ENCODE measurements at places on chromosomes 3 and 15.

DNA sequence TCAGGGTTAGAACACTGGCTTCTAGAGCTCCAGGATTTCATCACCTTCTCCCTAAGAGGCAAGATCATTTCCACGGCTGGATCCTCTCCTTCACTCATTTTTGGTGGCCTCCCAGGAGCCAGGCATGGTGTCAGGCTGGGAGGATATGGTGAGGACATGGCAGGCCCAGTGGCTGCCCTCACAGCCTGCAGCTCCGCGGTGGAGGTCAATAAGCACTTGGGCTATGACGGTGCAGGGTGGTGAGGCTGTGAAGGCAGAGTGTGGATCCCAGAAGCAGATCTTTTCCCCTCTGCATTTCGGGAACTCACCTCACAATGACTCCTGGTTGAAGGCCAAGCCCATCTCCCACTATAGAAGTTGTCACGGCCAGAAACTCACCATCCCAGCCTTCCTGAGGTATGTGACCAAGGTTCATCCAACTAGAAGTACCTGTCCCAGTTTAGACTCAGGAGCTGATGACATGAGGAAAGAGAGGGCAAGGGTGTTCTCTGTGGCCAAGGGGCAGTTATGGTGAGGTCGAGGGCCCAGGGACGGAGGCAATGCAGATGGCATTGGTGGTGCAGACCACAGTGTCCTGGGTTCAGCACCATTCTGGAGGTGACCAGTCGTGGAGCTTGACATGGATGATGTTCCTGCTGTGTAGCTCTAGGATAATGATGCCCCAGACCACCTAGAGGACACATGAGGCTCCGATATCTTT lies 100.1 kb upstream of the SMAD3 start:
- no peaks in the 10 kb centered on the region for H3K4me1 ChIP-seq
- no peak overlapping the region for H3K4me3 ChIP-seq

GRCh38 chr3:192373586-192373985 lies 353.8 kb downstream of the FGF12 start:
- H3K27ac ChIP-seq, result no peak overlapping the region
- DNase-seq, result no peak
- H3K4me1 ChIP-seq, result no peaks in the 10 kb centered on the region
- H3K36me3 ChIP-seq, result no peaks in the 10 kb centered on the region
- no peaks in the 10 kb centered on the region for H3K27me3 ChIP-seq

- H3K4me3 ChIP-seq, result no peak overlapping the region
- H3K36me3 ChIP-seq, result peaks cover 2% of the 10 kb centered on the region
- H3K4me1 ChIP-seq, result peaks cover 27% of the 10 kb centered on the region
- H3K27ac ChIP-seq, result peak overlapping the region; percentile 67
- no peaks in the 10 kb centered on the region for H3K27me3 ChIP-seq
These were observed 110.1 kb upstream of the SKOR1 start for GRCh38 chr15:67715170-67715569.

DNA sequence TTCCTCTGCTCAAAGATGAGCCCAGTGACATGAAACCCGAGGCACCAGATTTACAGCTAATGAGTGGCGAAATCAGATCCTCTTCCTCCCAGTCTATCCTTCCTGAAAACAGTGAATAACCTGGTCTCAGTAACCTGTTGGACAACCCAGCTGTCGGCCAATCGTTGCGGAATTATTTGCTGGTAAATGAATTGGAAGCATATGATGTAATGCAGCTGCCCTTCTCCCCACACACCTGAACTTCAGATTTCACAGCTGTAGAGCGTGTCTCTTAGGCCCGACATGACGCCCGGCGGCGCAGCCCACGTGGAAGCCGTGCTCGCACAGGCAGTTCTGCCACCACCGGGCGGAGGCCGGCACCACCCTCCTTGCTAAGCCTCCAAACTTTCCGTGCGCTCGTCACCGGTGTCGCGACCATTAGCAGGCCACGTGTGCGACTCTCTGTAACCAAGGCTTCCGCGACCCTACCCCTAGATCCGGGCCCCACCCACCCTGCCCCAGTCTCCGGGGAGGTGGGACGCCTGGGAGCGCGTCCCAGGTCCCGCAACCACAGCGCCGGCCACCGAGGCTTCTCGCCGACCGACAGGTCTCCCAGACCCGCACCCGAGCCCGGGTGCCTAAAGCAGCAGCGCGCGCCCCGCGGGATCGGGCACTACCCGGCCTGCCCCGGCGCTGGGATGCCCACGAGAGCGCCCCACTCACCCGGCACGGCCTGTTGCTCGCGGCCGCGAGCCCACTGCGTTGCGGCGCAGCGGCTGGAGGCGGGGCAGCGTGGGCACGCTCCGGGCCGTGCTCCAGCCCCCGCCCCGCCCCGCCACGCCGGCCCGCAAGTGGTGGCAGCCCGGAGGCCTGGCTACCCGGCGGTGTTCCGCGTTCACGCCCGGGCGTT lies at the start of gene RIOX2:
Gene RIOX2 (minus strand): TSS at position 753 of the 889 bp plus-strand sequence. CDS start 4,838 bp downstream, outside the sequence.
- H3K4me3 ChIP-seq, result peak within 1 kb of the TSS; percentile 86
- H3K4me1 ChIP-seq, result peaks cover 2% of the 10 kb centered on the region
- H3K27ac ChIP-seq, result peak within 1 kb of the TSS; percentile 91
- peak; percentile 42 for DNase-seq

DNA sequence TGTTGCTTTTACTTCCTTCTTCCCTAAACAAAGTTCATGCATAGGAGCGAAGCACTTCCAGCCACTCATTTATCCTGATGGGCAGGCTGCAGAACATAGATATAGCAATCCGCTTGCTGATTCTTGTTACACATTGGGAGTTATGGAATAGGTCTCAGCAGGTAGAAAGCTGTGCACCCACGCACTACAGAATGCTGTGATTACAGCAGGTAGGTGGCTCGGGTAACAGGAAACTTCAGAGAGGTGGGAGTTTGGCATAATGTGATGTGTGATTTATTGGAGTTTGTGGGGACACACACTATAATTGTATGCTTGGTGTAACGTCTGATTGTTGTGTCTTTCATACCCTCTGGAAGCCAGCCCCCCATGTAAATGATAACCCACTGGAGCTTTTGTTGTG lies 99.2 kb upstream of the MEIS2 start:
- no peak for DNase-seq
- no peaks in the 10 kb centered on the region for H3K4me1 ChIP-seq
- no peak overlapping the region for H3K4me3 ChIP-seq
- no peaks in the 10 kb centered on the region for H3K36me3 ChIP-seq
- H3K27me3 ChIP-seq, result no peaks in the 10 kb centered on the region

GRCh38 chr3:124229420-124229819 lies 237.5 kb upstream of the ROPN1 start:
- no peak overlapping the region for H3K4me3 ChIP-seq
- no peaks in the 10 kb centered on the region for H3K27me3 ChIP-seq
- DNase-seq, result no peak
- H3K4me1 ChIP-seq, result no peaks in the 10 kb centered on the region
- no peak overlapping the region for H3K27ac ChIP-seq
- H3K36me3 ChIP-seq, result peaks cover 14% of the 10 kb centered on the region

- no peak for DNase-seq
- H3K4me3 ChIP-seq, result no peak overlapping the region
- H3K27ac ChIP-seq, result peak overlapping the region; percentile 65
- H3K27me3 ChIP-seq, result no peaks in the 10 kb centered on the region
These were observed 353.0 kb downstream of the MAGI1 start for GRCh38 chr3:65685621-65686235.

DNA sequence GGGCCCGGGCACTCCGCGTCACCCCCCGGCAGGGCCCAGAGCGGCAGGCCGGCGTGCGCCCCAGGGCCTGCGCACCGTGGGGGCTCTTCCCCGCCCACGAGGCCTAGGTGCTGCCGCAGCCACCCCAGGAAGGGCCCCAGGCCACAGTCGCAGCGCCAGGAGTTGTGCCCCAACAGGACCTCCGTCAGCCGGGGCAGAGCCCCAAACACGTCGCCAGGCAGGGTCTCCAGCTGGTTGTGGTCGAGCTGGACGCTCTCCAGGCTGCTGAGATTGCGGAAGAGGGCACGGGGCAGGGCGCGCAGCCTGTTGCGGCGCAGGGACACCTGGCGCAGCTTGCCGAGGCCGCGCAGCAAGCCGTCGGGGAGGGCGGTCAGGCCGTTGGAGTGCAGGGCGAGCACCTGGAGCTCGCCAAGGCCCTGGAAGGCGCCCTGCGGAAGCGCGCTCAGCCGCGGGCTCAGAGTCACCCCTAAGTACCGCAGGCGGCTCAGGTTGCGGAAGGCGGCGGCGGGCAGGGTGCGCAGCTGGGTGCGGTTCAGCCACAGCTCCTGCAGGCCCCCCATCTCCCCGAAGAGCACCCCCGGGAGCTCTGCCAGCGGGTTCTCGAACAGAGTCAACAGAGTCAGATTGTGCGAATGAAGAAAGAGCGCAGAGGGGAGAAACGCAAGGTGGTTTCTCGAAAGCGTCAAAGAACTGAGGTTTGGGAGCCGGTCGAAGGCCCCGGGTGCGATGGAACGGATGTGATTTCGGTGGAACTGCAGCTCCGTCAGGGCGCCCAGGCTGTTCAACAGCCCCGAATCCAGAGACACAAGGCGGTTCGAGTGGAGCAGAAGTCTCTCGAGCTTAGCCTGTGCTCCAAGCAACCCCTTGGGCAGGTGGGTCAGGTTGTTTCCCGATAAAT lies 2.0 kb downstream of the GP5 start:
- DNase-seq, result no peak
- H3K36me3 ChIP-seq, result peaks cover 1% of the 10 kb centered on the region
- no peak overlapping the region for H3K4me3 ChIP-seq
- no peaks in the 10 kb centered on the region for H3K27me3 ChIP-seq
- H3K4me1 ChIP-seq, result peaks cover 6% of the 10 kb centered on the region
- H3K27ac ChIP-seq, result no peak overlapping the region

DNA sequence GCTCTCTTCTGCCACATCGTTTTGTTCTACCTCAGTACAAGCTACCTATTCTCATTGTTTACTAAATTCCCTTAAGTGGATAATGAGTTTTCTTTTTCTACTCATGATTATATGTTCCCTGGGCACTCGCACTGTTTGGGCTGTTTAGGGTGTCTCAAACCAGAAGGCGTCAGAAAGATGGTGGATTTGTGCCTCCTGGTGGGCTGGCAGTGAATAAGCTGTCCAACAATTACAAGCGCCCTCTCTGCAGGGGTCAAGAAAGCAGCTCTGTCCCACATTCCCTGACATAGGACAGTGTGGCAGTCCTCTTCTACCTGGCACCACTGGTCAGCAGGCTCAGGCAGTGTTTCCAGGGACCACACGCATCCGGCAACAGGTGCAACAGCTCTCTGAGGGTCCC lies 173.4 kb upstream of the PPP2R3A start:
- H3K36me3 ChIP-seq, result no peaks in the 10 kb centered on the region
- peaks cover 14% of the 10 kb centered on the region for H3K4me1 ChIP-seq
- H3K27ac ChIP-seq, result peak overlapping the region; percentile 53
